ENCODE measurements at places on chromosomes 7 and 10. TPM values are rescaled to one million over a fixed set of nuclear protein-coding genes. Genes with fewer than 3 reads are reported as not detected.

The CALHM3 gene
- total RNA-seq: 0.30 TPM

The NRF1 gene
- total RNA-seq: 22.5 TPM

- no peak for DNase-seq
Measured at GRCh38 chr7:131238347-131238931, 89.2 kb upstream of the MKLN1 start.

GRCh38 chr10:7436490-7437100, 25.8 kb upstream of the SFMBT2 start:
- peak; percentile 66 for DNase-seq

- no peak for DNase-seq
Measured at GRCh38 chr7:37068038-37068437, 343.7 kb upstream of the AOAH start.

- DNase-seq: no peak
Measured at GRCh38 chr7:74657692-74658177, at the start of gene GTF2I. Gene GTF2I, plus strand, starts transcription at chr7:74657718. Its CDS starts 31,411 bp downstream, at chr7:74689129.

DNA sequence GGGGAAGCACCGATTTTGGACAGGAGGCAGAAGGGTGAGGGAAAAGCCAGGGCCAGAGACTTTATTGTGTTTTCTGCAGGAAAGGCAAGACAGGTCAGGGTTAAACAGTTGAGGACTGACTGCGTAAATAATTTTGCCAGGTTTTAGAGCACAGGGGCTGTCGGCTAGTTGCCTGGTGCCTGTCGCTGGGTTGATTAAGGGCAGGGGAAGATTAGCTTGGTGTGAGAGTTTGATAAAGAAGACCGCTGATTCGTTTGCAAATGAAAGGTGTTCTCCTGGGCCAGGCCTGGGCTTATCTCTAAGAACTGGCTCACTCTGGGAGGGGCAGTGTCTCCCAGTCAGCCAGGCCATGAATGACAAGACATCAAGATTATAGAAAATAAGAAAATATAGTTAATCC, 75.6 kb downstream of the SLC37A3 start:
- DNase-seq: no peak

All from Karpas-422 (cell line).